NCI-H1105 treated with DMSO at 0.1 percent for 48 hours (cell line): ENCODE measurements at places on chromosomes 3 and 15.

DNA sequence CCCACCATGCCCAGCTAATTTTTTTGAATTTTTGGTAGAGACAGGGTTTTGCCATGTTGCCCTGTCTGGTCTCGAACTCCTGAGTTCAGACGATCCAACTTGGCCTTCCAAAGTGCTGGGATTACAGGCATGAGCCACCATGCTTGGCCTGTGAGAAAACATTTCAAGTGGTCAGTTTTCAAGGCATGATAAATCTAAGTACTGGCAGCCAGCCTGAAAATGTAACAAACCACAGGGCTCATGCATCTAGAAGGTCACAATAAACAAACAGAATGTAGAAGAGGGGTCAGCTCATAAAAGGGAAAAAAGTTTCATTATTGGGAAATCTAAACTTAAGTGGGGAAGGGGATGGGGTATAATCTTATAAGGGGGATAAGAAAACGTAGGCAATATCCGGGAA, 39.9 kb downstream of the PPCDC start:
- DNase-seq = no peak

- no peak for DNase-seq
Observed at GRCh38 chr3:103446953-103447629, 1012.3 kb downstream of the ZPLD1 start.

DNA sequence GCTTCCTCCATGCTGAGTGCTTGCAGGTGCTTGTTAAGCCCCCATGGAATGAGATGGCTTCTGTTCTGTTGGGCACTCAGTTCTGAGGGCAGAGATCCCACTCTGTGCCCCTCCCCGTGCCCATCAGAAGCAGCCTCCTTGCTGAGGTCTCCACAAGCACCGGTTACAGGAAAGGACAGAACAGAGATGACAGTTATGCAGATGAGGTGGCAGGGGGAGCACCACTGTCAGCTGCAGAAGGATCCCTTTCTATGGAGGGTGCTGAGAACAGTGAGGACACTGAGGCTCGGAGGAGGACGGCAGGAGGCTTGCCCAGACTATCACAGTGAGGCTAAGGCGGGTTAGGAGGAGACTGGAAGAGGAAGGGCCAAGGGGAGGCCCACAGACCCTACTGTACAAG, 12.4 kb downstream of the CACNA2D2 start:
- no peak for DNase-seq

GRCh38 chr3:13277196-13277813, 142.8 kb downstream of the NUP210 start:
- no peak for DNase-seq

- no peak for DNase-seq
Observed at GRCh38 chr3:40097131-40098117, 212.1 kb upstream of the EIF1B start.

GRCh38 chr15:68676926-68677325, 98.1 kb downstream of the CORO2B start:
- no peak for DNase-seq

GRCh38 chr3:198112031-198112430, 152.0 kb downstream of the LMLN start:
- no peak for DNase-seq

DNA sequence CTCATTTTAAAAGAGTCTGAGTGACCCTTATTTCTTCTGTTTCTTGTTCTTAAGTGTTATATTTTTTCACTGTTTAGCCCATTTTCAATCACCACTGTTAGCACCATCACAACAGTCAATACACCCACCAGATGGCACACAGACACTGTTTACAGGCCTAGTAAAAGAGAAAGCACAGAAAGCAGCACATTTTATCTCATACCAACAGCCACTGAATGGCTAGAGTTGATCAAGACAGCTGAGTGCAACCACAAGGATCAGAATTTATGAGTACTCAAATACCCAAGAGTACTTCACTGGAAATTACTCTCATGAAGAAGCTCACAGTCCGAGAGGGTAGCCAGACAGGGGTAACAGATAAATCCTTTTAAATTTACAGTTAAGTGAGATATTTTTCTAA, 127.0 kb downstream of the TFDP2 start:
- DNase-seq = no peak

DNA sequence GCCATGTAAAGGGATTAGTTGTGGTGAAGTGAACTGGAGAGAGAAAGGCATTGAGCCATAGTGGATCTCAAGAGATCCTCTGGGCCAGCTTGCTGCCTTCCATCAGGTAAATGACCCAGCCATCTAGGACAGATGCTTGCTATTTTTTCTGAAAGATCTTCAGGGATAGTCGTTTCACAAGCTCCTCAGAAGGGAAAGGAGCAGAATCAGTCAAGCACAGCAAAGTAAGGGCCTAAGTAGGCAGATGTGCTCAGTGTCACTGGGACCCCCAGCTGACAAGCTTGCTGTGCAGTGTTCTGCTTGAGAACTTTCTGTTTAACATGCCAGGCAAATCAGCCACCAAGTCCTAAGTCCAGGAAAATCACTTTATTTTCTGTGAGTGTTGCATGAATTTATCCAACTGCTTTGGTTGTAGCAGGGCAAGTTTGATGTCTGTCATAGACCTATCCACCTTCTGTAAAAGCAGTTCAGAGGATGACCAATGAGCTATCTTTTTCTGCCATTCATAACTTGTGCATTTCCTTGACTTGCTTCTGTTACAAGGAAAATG, 319.8 kb downstream of the IL5RA start:
- DNase-seq = no peak
